ENCODE measurements at places on chromosomes 3 and 15.

DNA sequence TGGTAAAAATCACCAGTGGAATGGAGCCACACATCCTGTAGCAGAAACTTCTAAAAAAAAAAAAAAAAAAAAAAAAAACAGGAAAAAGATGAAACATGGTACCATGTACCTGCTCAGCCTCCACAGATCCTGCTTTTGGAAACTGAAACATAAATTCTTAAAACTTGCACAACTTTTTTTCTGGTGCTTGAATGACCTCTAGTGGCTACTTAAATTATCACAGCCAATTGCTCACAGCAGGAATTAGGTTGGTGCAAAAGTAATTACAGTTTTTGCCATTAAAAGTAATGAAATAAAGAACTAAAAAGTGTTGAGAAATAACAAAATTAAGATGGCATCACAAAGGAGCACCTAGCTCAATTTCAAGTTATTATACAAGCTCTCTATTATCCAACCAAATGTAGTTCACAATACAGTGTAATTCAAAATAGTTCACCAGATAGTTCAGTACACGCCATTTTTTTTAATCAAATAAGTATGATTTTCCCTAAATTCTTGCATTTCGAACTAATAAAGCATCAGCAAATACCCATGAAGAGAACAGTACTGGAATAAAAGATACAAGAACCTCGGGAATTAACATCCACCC, 80.6 kb downstream of the ULK4 start:
- DNase-seq: no peak

DNA sequence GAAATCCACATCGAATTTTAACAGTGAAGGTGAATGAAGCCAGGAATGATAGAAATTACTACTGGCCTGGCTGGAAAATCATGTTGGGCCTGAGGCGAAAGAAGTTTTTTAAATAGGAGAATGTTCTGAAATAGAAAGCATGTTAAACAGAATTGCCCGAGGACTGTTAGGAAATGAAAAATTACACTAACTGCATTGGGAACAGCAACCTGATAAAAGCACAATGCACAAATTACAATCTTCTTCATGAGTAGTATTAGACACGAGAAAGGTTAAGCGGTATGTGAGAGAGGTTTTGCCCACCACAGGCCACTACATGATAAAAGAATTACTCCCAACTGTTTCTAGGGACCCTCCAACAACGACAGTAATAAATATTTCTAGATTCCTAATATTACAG, 18.9 kb downstream of the GBE1 start:
- no peak for DNase-seq

DNA sequence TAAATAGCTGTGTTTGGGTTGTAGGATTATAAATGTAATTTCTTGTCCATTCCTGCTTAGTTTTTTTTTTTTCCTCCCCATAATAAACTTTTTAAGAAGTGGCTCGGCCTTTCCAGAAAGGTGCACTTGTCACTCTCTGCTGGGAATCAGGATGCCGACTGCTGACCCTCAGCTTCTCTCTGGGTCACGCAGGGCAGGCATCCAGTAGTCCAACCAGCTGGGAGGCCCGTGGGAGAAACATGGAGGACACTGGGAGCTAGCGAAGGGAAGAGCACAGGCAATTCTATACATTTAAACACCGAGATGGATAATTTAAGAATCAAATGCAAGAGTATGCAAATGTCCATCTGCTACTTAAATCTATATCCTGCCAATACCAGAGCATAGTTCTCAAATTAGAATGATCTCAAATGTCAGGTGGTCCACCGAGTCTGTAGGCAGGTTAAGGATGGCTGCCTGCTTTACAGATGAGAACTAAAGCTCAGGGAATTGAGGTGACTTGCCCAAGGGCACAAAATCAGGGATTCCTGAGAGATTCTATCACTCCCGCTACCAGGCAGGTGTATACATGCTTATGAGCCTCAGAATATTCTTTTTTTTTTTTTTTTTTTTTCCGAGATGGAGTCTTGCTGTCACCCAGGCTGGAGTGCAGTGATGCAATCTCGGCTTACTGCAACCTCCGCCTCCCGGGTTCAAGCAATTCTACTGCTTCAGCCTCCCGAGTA, 64.5 kb downstream of the DAPK2 start:
- no peak for DNase-seq

DNA sequence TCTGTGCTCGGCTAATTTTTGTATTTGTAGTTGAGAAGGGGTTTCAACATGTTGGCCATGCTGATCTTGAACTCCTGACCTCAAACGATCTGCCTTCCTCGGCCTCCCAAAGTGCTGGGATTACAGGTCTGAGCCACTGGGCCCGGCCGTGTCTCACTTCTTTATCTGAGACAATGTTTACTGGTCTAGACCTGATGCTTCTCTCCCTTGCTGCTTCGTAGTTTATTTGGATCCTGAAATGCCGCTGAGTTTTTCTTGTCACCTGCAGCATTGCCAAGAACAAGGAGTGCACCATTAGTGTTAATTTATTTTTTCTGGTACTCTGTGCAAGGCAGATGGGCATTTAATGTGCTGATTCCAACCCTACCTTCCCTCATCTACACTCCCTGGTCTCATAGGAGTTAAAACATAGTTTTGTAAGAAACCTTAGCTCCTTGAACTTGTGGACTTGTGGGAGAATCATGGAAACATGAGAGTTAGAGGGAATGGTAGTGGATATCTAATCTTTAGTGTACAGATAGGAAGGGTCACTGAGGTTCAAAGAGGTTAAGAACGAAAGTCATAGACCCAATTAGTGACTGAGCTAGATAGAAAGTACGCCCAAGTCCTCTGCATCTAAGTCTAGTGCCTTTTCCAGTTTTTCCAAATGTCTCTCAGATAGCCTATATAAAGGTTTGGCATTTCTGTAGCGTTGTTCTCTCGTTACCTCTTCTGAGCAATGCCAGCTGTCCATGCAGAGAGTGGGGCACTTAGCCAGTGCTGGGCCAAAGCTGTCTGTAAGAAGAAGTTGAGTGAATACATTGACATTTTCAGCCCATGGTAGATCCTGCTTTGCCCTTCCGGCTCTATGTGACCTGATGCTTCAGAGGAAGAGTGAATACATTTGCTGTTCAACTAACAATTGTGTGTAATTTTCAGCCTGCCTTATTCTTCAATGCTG, 244.1 kb downstream of the LPP start:
- no peak for DNase-seq

DNA sequence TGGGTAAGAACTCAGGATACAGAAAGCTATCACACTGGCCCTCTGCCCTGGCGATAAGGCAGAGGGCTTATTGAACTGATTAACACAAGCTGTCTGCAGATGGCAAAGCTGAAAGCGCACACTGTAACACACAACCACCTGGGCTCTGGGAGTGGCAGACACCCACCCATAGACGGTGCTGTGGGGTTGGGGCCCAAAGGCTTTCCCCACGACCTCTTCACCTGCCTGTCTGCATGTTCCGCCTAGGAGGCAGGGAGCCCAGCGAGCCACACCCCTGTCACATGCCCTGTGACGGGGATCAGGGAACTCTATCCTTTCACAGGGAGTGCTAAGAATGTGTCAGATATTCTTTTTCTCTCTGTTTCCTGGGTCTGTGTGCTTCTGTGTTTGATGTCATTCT, 12.1 kb upstream of the TFG start:
- DNase-seq: no peak

DNA sequence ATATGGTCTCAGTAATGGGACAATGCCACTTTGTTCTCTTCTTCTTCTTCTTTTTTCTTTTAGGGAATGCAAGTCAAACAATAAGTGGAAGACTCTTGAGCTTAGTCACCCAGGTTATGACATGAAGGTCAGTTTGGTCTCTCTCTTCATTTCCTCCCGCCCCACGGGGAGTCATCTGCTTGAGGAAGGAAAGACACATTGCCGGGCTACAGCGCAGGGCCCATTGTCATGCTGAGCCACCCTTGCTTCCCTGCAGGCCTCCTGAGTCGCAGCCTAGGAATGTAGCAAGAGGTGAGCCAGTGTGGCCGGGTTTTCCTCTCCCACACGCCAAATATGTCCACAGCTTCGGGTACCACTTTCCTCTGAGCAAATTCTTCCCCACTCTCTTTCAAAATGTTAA, 47.6 kb downstream of the RAP2B start:
- no peak for DNase-seq

- DNase-seq: no peak
Observed at GRCh38 chr3:130430266-130430665, 84.8 kb downstream of the COL6A5 start.

DNA sequence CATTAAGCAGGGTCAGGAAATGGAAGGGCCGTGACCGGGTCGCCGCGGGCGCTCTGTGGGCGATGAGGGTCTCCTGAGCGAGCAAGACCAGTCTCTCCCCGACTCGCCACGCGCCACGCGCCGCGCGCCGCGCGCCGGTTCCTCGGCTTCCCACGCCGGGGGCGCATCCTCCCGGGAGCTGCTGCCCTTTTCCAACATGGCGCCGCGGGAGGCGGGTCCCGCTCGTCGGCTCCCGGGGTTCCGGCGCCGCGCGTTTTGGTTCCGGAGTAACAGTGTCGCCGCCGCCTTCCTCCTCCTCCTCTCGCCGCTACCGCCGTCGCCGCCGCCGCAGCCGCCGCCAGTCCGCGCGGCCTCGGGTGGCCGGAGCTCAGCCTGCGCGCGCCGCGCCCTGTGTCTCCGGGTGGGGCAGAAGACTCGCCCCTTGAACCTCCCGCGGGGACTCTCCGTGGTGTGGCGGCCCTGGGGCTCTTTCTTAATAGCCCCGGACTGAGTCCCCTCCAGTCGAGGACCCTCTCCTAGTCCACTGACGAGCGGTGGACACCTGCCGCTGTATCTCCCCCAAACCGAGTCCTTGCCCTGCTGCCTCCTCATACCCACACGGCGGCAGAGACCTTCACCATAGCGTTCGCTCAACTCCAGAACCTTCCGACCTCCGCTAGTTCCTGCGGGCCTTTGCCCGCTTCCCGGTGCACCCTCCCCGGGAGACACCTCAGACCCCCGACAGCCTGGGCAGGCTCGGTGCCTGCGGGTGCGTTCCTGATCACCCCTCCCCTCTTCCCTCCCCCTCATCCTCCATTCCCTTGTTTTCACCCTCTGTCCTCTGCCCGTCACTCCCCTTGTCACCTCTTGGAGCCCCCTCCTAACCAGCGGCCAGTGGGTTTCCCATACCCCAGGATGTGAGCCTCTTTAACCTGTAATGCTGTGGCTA, at the start of gene MAP2K5:
Gene MAP2K5, plus strand, starts transcription at position 284 of the 928 bp plus-strand sequence. Its CDS starts 633 bp downstream, at position 917.
- no peak for DNase-seq

DNA sequence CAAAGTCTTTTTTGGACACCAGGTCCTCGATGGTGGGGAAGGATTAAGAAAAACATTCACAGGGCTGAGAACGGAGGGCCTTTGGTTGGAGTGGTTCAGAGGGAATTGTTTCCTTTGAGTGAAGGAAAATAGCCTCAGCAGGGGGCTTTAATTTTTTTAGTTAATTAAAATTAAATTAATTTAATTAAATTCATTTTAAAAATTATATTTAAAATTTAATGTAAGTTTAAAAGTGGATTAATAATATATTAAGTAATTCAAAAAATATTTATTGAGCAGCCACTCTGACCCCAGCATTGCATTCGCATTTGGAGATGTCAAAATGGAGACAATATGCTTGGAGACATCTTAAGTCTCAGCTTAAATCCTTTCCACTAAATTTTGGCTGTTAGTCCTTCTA, 136.7 kb downstream of the KCNH8 start:
- no peak for DNase-seq

DNA sequence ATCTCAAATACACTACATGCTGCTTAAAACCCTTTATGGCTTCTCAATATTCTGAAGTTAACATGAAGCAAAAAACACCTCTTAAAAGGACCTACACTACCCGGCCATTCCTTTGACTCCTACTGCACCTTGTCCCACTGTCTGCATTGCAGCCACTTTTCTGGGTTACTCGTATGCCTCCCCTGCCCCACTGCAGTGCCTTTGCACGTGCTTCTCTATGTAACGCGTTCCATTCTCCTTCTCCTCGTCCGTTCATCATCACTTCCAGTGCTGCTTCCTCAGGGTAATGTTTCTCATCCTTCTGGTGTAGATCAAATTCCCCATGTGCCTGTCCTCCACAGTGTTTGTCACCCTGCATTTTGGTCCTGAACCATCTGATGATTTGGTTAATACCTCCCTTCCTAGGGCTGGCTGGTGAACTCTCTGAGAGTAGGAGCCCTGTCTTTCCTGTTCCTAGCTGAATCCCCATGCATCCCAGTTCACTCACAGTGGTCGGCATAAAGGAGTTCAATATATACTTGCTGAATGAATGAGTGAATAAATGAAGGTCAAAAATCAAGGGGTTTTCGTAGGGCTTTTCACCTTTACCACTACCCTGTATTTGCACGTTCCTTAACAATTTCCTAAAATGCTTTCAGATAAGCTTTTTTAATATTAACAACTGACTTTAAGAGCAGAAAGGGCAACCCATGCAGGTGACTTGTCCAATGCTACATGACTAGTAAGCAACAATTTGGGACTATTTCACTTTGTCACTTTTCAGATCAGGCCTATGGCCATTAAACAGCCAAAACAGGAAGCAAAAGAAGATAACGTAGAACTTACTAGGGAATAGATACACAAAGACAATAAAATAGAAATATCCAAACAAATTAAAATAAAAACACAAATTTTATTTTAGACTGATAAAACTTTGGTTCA, 2.4 kb upstream of the STT3B start:
- DNase-seq: no peak

DNA sequence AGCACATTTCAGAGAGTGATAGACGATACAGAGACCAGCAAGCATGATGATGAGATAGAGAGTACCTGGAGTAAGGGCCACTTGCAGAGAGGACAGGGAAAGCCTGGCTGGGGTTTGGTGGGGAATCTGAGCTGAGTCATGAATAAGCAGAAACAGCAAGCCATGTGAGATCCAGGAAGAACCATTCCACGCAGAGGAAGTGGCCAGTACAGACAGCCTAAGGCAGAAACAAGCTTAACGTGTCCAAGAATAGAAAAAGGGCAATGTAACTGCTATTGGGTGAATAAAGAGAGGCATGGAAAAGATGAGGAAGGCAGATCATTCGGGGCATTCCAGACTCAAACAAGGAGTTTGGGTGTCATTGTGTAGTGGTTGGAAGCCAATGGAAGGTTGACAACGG, 816.3 kb upstream of the CFAP20DC start:
- no peak for DNase-seq

- no peak for DNase-seq
Observed at GRCh38 chr3:128146201-128146600, 7.1 kb upstream of the EEFSEC start.

DNA sequence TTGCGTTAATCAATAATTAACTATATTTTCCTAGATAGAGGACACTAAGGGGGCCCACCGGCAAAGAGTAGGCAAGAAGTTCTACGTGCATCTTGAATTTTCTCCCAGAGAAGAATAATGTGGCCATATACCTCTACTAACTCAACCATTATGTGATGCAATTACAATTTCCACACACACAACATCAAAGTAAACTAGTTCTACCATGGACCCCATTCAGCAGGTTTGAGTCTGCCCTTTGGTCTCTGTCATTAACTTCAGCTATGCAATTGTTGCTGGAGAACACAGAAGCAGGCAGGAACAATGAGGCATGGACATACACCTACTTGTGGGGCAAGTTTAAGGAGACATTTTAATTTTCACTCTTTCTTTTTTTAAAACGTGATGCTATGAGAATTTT, 705.9 kb downstream of the PDCD6IP start:
- DNase-seq: no peak

GRCh38 chr3:107800710-107801109, 277.9 kb downstream of the BBX start:
- no peak for DNase-seq

- DNase-seq: no peak
Observed at GRCh38 chr3:133838916-133839800, 33.5 kb downstream of the SRPRB start.

Data from AG04450 (cell line).